ENCODE measurements at places on chromosomes 12 and 14. TPM values are rescaled to one million over a fixed set of nuclear protein-coding genes. Genes with fewer than 3 reads are reported as not detected.
A peak's percentile ranks its signal among the peaks of the same experiment; 100 is the strongest.

FAIM2 gene
- 13.8 TPM for total RNA-seq

PPM1A gene
- total RNA-seq: 31.0 TPM

HPD gene
- 1.1 TPM for total RNA-seq

KRT5 gene
- total RNA-seq: not detected

HOXC11 gene
- not detected for total RNA-seq

CLEC14A gene
- total RNA-seq: 0.63 TPM

HCAR1 gene
- 2.2 TPM for total RNA-seq

HOXC4 gene
- 0.36 TPM for total RNA-seq

COL2A1 gene
- total RNA-seq: not detected

TSPAN19 gene
- not detected for total RNA-seq

DNA sequence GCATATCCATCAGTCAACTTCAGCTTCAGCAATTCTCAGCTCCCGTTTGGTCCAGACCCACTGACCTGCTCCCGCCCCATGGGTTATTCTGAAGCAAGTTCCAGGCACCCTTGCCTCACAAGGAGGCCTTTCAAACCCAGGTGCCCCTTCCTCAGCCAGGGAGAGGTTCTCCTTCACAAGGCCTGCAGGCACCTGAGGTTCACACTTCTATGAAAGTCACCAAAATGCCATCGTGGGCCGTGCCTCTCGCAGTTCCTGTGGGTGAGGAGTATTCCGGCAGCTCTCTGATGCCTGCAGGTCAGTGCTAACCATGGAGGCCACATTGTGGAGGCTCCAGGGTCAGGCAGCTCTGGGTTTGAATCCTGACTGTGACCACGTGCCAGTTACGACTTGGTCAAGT, 40.2 kb upstream of the BCL7A start:
- no peak for DNase-seq

- DNase-seq: no peak
These were observed 60.3 kb upstream of the DLK1 start for GRCh38 chr14:100666403-100666802.

DNA sequence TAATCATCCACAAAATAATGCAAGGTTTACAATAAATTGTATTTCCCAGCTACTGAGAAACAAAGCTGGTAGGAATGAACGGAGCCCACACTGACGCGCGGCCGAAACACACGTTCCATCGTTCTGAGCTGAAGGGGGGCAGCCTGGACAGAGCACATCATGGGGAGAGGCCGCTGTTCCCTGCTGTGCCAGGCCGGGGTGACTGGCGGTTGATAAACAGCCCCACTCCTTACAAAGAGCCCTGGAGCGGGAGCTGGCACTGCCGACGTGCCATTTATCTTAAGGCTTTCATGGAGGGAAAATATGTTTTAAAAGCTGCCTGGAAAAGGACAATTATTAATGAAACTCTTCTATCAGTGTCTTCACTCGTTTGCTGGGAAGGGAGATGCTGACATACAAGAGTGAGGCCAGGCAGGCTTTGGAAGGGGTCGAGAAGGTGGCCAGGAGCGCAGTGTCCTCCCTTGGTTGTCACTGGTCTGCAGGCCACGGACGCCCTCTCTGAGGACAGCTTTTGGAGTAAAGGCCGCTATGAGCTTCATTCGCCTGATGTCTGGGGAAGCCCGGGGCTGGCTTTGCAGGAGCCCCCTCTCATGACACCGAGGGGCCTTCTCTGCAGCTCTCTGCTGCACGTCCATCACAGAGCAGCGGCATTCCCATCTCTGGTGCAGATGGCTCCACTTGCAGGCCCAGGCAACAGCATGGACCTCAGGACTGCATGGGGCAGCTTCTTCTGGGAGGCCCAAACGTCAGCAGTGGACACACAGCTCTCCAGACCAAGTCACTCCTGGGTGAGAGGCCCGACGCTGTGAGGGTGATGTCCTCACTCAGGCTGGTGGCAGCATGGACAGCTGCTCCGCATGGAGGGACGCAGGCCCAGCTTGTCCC, 355.3 kb upstream of the SFSWAP start:
- no peak for DNase-seq

- DNase-seq: no peak
These were observed 354.2 kb downstream of the TMEM121 start for GRCh38 chr14:105880616-105881015.

GRCh38 chr14:67002994-67003753, 186.1 kb upstream of the GARIN2 start:
- DNase-seq: no peak

GRCh38 chr12:50326590-50327284, 43.4 kb upstream of the LIMA1 start:
- peak; percentile 80 for DNase-seq

DNA sequence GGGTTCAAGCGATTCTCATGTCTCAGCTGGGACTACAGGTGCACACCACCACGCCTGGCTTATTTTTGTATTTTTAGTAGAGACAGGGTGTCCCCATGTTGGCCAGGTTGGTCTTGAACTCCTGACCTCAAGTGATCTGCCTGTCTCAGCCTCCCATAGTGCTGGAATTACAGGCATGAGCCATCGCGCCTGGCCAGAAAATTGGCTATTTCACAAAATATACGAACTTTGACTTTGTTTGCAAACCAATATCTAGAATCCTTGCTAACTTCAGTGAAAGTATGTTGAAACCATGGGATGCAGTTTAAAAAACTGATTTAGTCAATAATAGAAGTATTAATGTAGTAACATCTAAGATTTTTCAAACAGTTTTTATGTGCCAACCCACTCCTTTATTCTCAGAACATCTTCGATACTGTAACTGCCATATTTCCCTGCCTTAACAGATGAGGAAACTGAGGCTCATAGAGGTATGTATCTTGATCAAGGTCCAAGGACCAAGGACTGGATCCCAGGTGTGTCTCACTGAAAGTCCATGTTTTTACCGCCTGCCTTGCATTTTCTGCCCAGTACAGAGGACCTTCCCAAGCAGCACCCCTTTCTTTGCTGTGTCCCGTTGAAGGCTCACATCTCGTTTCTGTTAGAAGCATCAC, 54.5 kb downstream of the SMOC1 start:
- no peak for DNase-seq

GRCh38 chr12:48285751-48286650, 64.7 kb downstream of the ZNF641 start:
- no peak for DNase-seq

DNA sequence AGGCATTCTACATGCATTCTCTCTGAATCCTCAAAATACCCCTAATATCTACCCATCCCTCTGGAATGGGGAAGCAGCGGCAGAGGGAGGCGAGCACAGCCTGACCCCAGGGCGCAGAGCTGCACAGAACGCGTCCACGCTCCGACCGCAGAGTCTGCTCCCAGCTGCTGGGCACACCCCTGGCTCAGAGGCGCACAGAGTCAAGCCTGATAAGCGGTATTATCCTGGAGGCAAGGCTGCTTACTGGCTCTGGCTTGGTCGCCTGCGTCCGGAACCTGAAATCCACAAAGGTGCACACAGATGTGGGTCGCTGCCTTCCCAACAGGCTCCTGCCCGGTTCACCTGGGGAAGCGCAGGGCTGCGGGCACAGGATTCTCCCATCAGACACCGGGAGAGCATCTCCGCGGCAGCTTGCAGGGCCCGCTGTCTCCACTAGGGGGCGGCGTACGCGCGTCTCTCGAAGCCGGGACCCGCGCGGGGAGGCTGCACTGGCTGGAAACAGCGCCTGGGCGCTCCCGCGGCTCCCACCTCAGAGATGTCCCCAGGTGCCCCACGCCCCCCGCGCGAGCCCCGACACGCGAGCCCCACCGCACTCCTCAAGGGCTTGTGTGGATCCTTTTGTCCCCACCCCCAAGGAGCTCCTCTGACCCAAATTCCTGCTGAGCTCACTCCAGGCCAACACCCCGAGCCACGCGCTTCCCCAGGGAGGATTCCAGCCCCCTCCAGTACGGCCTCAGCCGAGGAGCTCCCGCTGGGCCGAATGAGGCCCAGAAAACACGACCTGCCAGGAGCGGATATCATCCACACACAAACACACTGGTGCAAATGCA, 120.1 kb upstream of the FZD10 start:
- DNase-seq: no peak

- peak; percentile 28 for DNase-seq
These were observed 38.9 kb downstream of the C14orf132 start for GRCh38 chr14:96077983-96078624.

GRCh38 chr12:20409607-20410377, 41.5 kb downstream of the PDE3A start:
- peak; percentile 7 for DNase-seq

- peak; percentile 76 for DNase-seq
These were observed 25.2 kb upstream of the RND1 start for GRCh38 chr12:48890657-48891418.

- DNase-seq: peak; percentile 46
These were observed 1.4 kb upstream of the ASIC1 start for GRCh38 chr12:50055831-50056638.

- DNase-seq: no peak
These were observed 243.5 kb downstream of the FBXL14 start for GRCh38 chr12:1350934-1351240.

DNA sequence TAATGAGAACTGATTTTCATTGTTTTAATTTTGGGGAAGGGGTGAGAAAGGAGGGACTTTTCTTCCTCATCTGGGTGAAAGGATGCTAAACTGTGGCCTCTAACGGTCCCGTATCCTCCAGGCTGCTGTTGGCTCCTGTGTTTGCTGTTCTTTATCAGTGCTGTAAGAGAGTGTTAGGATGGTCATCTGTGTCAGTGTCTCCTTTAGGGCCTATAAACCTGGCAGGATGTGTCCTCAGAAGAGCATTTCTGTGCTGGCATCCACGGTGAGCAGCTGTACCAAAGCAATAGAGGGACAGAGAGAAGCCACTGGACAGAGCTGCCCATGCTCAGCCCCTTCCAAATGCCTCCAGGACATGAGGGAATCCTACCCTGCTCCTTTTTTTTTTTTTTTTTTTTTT, 253.1 kb downstream of the ZFP36L1 start:
- DNase-seq: no peak

GRCh38 chr14:80447392-80447791, 236.1 kb upstream of the DIO2 start:
- DNase-seq: peak; percentile 12

- peak; percentile 69 for DNase-seq
These were observed 7.3 kb upstream of the MGP start for GRCh38 chr12:14892726-14893505.

DNA sequence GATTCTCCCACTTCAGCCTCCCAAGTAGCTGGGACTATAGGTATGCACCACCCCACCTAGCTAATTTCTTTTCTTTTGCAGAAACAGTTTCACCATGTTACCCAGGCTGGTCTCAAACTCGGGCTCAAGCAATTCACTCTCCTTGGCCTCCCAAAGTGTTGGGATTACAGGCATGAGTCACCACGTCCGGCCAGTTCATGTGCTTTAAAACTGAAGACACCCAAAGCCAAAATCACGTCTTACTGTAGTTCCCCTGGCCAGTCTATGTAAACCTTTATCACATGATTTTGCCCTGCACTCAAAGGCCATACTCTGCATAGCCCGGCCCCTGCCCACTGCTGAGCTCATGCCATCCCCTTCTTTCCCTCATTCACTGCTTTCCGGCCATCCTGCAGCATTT, 4.5 kb downstream of the ALKBH2 start:
- DNase-seq: peak; percentile 67

DNA sequence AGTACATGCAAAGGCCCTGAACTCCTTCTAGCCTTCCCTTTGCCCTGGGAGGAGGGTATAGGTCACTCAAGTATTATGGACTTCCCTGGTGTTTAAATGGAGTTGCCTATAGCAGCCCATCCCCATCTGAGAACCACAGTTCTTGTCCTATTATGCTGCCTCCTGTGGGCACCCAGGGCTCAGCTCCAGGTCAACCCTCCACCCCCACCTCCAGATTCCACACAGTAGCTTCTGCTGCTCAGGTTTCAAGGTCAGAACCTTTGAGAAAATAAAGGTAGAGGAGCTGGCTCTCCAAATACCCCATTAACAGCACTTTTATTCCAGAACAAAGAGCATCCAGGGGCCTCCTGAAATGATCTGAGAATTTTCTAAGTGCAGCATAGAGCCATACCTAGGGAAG, 57.4 kb downstream of the ACTN1 start:
- no peak for DNase-seq

DNA sequence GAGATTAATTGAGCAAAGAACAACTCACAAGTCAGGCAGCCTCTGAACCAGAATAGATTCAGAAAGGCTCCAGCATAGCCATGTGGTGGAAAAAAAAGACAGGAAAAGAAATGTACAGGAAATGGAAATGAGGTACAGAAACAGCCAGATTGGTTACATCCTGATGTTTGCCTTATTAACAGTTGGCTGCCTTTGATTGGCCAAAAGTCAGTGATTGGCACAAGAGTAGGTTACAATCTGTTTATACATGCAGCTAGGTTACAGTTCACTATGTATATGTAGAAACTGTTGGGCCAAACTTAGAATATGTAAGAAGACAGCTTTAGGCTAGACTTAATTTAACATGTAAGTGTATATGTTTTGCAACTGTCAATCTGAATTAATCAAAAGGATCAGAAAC, 118.9 kb downstream of the UNC79 start:
- DNase-seq: no peak

GRCh38 chr14:34065236-34065635, 114.4 kb upstream of the EGLN3 start:
- no peak for DNase-seq

DNA sequence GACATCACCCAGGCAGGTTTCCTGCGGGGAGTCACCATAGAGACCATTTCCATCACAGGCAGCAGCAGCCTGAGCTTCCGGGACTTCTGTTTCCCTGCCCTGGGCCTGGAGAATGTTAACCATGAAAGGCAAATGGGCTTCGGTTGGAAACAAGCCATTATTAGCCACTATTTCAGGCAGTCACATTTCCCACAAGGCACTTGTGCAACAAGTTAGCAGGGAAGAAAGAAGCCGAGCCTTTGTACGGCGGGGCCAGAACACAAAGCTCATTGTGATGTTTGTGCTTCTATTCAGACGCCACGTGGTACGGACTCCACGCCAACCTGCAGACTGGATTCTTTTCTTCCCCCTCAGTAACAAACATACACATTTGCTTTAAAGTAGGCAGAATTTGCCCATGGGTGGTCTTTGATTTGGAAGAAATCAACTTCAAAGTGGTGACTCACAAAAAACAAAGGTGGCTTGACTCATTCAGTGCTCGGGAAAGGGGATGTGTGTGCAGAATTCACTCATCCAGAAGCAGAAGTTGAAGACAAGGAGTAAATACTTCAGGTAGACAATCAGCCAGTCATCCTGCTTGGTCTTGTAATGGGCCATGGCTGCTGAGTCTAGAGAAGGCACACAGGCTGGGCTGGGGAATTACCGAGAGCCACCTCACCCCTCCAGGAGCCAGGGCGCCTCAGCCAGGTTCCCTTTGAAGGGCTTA, 154.2 kb upstream of the PRMT8 start:
- peak; percentile 8 for DNase-seq

- DNase-seq: peak; percentile 96
These were observed 1.1 kb upstream of the NAB2 start for GRCh38 chr12:57087691-57088353.
